ENCODE measurements at places on chromosomes 2 and 18.

DNA sequence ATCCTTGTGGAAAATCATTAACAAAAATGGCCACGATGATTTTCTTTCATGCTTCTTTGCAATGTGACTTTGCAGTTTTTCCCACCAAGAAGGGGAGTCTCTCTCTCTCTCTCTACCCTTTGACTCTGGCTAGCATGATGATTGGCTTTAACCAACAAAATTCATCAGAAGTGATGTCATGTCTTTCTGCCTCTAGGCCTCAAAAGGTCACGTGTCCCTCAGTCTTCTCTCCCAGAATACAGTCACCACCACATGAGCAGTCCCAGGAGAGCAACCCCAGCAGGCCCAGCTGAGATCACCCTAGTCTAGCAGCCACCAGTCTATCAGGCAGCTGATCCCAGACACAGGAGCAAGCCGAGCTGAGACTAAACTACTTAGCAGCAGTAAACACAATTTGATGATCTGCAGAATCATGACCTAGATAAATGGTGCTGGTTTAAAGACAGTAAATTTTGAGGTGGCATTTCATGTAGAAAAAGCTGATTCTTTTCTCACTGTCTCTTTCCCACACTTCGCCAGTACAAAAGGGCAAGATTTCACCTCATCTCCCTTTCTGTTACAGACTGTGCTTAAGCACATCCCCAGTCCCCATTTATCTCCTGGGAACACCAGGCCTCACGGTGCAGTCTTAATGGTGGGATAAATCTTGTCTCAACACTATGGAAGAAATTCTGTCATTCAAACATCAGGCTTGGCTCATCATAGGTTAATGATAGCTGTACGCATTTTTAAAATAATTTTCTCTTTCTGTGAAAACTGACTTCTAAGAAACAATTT is 132.7 kb downstream of the SCG2 start:
- DNase-seq, result no peak

GRCh38 chr2:37349231-37349860 is 4.9 kb downstream of the QPCT start:
- DNase-seq, result no peak

DNA sequence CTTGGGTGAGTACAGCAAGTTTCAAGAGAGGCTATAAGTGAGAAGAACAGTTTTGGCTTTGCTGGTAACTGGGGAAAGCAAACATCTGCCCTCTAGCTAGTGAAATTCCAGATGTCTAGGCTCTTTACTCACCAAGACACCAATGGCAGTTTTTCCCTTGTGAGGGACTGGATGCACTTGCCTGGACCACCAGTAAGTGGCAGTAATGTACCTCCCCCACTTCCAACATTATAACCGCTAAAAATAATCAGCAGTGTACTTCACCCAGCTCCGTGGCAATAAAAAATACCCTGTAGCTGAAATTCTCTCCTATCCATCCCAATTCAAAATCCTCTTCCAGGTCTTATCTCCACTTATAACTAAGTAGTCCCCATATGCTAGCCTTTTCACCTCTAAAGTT is 383.9 kb downstream of the ARHGAP15 start:
- DNase-seq, result peak; percentile 33

DNA sequence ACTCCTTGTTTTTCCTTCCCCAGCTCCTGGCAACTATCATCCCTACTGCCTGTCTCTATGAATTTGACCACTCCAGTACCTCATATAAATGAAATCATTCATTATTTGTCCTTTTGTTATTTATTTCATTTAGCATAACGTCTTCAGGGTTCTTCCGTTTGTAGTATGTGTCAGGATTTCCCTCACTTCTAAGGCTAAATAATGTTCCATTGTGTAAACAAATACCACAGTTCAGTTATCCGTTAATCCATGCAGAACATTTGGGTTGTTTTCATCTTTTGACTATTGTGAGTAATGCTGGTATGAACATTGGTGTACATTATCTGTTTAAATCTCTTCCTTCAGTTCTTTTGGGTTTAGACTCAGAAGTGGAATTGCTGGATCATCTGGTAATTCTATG is 18.8 kb downstream of the DYNC2LI1 start:
- DNase-seq, result no peak

GRCh38 chr18:47168913-47169312 is 7.3 kb downstream of the IER3IP1 start:
- DNase-seq, result no peak

DNA sequence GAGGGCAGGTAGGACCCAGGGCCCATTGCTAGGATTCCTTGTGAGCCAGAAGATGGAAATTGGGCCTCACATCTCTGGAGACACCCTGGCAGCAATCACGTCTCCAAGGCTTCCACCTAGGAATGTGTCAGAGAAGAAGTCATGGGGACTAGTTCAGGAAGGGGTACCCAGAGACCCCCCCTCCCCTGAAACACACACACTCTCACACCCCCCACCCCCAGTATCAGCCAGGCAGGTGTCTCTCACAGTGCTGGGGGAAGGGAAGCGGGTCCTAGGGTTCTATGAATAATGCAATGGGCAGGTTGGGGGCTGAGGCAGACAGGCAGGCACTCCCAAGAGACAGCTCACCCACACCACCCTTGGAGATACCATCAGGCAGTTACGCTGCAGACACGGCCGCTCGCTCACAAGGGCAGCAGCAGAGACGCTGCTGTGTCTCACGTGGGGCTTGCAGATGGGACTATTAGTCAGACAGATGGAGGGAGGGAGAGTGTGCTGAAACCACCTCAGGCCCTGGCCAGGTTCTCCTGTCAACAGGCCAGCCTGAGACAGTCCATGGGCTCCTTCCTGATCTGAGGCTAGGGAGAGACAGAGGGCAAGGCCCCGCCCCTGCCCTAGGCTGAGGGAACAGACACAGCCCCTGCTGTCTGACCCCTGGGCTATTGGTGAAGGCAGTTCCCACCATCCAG is 134.6 kb downstream of the CYP26B1 start:
- DNase-seq, result no peak

GRCh38 chr18:32037616-32038015 is 19.0 kb downstream of the RNF125 start:
- DNase-seq, result no peak

GRCh38 chr2:122543815-122544214 is 788.4 kb downstream of the TSN start:
- no peak for DNase-seq

GRCh38 chr2:66782780-66783361 is 347.9 kb downstream of the MEIS1 start:
- no peak for DNase-seq

Measured in NT2/D1 (cell line).